ENCODE measurements at places on chromosomes 13 and 19.

DNA sequence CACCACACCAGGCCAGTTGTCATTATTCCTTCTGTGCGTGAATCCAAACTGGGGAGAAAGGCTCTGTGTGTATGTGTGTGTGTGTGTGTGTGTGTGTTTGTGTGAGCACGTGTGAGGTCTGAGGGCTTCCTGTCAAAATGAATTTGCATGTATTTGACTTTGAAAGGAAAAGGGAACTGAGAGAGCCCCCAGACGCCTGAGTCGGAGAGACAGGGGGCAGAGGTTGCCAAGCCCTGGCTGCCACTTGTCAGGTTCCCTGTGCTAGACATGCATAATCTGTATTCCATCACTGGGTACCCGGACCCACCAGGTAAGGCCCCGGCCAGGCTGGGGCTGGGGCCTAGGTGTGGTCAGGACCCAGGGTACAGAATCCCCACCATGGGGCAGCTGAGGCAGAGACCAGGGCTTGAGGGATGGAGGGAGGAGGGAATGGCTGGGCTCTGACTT is at the start of gene CLEC17A:
Gene CLEC17A (plus strand): TSS at position 191 of the 447 bp plus-strand sequence. CDS start 77 bp downstream, at position 268.
- no peak for DNase-seq

GRCh38 chr13:102977471-102977870 is 88.7 kb downstream of the SLC10A2 start:
- peak; percentile 23 for DNase-seq

- DNase-seq, result peak; percentile 28
These were observed 59.9 kb downstream of the LIG4 start for GRCh38 chr13:108155185-108156106.

- DNase-seq, result peak; percentile 89
These were observed 55.7 kb downstream of the FAM216B start for GRCh38 chr13:42836930-42837690.

DNA sequence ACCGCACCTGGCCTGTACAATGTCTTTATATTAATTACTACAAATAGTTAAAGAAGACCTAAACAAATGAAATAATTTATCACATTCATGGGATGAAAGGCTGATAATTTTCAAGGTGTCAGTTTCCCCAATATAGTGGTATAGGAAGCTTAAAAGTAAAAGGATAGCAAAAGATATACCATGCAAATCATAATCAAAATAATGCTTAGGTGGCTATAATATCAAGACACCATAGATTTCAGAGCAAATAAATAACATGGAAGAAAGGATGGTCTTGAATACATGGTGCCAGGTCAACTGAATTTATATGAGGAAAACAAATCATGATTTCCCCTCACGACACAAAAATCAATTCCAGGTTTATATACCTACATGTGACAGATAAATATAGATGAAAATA is 4.8 kb downstream of the ZNF790 start:
- no peak for DNase-seq

DNA sequence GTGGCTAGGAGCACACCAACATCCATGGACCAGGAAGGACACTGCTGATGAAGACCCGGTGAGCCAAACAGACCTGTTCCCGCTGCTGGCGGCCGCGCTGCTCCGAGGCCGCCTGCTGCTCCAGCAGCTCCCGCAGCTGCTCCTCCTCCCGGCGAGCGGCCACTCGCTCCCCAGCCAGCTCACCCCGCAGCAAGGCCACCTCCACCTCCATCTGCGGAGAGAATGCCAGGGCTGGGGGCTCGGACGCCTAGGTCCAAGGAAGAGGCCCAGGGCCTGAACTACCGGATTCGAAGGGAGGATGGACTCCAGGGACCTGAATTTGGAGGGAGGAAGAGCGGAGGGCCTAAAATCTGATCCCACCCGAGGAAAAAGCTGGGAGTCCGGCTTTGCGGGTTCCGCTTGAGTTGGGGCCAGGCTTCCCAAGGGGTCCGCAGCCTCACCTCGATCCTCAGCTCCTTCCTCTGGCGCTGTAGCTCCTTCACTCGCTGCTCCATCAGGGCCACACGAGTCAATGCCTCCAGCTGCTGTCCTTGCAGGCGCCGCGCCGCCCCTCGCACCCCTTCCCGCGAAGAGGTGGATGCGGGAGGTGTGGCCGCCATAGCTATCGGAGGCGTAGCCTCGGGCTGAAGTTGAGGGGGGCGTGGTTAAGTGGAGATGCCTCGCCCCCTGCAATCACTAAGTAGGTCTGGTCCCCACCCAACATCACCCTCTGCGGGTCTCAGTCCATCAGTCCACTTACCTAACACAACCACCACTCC is 2.7 kb downstream of the PHLDB3 start:
- DNase-seq, result peak; percentile 14

- no peak for DNase-seq
These were observed 14.9 kb downstream of the SERP2 start for GRCh38 chr13:44388427-44389059.
